Endothelial cell of umbilical vein (primary cell): ENCODE measurements at places on chromosomes 2 and 18. TPM values are rescaled to one million over a fixed set of nuclear protein-coding genes. Genes with fewer than 3 reads are reported as not detected.

DNA sequence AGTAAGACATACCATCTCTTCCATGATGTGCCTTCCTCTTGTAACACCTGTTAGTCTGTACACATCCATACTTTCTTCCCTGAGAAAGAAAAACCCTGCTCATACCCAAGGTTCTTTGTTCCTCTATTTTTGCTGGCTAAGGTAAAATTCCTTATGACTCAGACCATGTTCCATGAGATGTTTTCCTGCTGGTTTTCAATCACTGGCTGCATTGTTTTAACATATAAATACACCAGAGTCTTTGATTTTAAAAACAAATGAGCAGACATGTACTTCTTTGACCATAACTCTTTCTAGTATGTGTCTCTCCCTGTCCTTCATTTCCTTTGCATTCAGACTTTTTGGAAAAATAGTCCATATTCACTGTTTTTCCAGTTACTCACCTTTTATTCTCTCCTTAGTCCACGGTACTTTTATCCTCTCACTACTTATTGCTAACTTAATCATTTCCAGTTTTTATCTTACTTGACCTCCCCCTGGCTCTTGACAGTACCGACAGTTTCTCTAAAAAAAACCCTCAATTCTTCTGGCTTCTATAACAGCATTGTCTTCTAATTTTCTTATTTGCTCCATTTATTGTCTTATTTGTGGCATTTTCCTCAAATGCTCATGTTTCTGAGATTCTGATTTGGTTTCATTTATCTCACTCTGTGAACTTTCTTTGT lies 4.3 kb downstream of the VAPA start:
- peak; percentile 92 for DNase-seq

DNA sequence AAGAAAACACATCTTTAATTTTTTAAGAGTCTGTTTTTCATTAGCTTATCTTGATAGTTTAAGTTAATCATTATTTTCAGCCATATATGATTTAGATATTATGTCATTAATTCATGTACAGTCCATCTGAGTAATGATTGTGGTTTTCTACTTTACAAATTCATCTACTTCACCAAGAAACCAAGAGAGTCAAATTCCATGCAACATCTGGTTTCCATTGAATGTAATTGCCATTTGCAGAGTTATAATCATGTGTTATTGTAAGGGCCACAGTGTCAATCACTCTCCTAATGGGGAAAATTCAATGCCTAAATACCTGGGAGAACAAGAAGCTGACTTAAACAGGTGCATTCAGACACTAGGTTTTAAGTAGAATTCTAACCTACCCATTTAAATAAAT lies 217.2 kb upstream of the OSR1 start:
- DNase-seq = no peak

FSHR gene
- not detected in 2 replicates for polyA plus RNA-seq

GRCh38 chr2:109131777-109132176 lies 2.8 kb downstream of the SH3RF3 start:
- DNase-seq = no peak

DNA sequence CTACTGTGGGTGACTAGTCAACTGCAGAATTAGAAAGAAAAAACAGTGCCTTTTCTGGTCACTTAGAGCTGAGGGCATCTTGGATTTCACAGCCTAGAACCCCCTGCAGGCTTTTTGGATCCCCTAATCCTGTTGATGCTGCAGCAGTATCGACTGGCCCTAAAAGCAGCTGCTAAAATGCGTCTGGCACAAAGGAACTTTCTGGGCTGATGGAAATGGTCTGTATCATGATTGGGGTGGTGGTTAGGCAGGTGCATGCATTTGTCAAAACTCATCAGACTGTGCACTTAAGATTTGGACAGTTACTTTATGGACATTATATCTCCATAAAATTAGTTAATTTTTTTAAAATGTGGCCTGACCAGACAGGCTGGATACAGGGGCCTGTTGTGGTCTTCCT lies 149.8 kb downstream of the KLHL29 start:
- DNase-seq = no peak

GRCh38 chr18:47724186-47724975 lies 206.1 kb downstream of the SMAD2 start:
- no peak for DNase-seq

- no peak for DNase-seq
Observed at GRCh38 chr18:77061946-77062517, 70.6 kb downstream of the MBP start.

GRCh38 chr18:63579616-63580015 lies 7.5 kb upstream of the SERPINB13 start:
- DNase-seq = no peak

DNA sequence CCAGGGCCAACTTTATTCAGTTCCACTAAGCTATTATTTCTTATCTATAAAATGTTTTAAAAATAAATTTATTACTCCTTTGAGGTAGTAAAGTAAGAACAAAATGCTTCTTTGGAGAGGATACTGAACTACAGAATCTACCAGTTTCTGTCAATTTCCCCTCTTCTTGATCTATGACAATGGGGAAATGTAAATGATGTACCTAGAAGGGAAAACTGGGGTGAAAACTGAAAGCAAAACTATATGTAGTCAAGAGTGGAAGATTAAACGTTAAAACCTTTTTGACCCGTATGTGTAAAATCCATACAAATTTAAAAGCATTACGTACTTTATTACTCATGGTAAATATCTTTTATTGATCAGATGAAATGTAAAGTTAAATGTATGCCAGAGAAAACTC lies 1287.8 kb upstream of the TMEFF2 start:
- no peak for DNase-seq

DNA sequence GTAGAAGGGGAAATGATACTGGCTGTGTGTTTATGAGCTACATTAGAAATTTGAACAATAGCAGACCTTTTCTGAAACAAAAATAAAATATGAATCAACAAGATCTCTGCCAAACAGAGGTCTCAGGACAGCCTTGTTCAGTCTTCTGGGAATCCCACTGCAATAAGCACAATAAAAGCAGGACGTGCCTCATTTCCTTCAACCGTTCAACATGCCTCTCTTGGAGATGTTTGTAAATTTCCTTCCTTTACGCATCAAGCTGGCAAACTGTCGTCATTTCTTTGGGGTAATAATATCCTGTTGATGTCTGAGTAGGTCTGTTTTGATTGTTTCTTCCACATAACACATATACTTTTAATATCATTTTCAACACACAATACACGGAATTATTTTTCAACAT lies 77.2 kb downstream of the TCF4 start:
- peak; percentile 100 for DNase-seq

MAL gene
- not detected in 2 replicates for polyA plus RNA-seq

DNA sequence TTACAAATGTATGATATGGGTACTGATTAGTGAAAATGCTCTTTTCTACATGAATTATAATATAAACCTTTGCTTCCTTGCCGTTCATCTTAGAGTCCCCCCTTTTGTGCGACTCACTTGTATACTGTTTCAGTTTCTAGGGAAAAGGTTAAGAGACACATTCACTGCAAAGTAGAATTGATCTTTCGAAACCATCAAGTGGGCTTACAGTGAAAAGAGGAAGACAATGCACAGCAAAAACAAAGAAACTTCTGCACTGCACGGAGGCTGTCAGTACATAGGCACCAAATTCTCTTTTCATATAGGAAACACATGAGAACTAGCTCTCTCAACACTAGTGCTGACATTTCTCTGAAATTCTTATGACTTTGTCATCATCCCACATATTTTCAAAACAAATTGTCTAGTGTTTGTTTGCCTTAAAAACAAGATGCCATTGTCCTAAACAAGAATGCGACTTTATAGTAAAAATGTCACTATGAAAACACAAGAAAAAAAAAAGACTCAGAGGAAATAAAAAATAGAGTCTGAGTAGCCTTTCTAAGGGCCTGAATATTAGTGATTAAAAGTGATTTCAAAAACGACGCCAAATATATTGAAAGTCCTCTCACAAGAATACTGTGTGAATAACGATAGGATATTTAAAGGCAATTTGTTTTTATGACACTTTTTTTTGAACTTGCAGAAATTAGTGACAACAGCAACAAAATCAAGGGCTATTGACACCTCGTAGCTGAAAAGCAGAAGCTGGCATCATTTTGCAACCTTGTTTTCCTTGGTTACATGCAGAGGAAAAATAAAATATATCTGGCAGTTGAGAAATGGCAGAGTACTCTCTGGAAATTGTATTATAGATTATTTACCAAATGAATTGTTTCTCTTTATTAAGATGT lies 827.0 kb downstream of the BCL11A start:
- DNase-seq = no peak

BBS5 gene
- polyA plus RNA-seq = 2.4 and 2.9 TPM in 2 replicates

- DNase-seq = no peak
Observed at GRCh38 chr2:178807227-178808008, at the start of gene TTN. Gene TTN (minus strand): TSS chr2:178807423. CDS start chr2:178804642, 2,781 bp downstream.

DNA sequence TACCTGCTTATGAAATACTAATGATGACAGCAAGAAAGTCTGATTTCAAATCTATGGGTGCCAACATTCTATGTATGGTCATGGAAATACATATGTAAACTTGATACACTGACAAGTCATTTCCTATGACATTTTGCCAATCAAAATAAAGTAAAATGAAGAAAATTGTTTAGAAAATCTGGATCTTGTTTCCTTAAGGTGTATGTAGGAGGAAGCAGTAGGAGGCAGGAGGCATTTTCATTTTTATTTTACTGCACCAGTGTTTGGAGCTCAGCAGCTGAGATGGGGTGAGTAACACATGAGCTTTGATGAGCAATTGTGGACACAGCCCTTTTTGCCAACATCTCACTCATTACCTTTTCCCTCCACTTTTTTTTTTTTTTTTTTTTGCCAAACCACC lies 167.0 kb downstream of the AFF3 start:
- peak; percentile 61 for DNase-seq

SYT4 gene
- not detected in 2 replicates for polyA plus RNA-seq

HOXD10 gene
- not detected in 2 replicates for polyA plus RNA-seq

GRCh38 chr2:150572961-150573395 lies 85.5 kb upstream of the RND3 start:
- DNase-seq = no peak

DNA sequence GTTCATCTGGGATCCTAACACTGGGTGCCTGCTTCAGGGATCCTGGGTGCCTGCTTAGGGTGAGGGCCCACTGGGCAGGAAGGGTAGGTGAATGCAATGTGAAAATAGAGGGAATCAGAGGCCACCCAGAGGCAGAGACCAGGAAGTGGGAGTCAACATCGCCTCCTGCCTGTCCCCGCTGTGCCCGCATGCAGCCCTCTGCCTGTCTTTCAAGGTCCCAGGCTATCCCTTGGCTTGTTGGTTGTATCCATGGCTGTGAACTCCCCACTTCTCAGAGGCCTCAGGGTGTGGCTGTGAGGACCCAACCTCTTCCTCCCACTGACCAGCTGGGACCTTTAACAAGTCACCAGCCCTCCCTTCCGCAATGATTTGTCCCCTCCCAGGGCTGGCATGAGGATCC lies 26.5 kb downstream of the PSD4 start:
- DNase-seq = no peak

DNA sequence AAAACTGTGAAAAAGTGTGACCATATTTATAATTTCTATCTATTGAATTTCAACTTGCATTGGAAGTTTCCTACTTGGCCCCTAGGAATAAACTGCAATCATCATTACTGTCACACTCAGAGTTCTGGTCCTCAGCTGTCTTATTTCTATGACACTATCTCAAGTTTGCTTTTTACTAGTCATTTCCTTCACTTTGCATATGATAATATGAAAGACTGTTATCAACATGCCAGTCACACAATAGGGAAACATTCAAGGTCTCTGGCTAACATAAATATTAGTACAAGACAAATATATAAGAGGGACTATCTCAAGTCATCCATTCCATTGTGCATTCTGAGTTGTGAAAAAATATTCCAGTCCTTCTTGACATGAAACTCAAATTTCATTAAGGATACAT lies 28.7 kb downstream of the DNAH6 start:
- no peak for DNase-seq

DTNA gene
- polyA plus RNA-seq = 6.6 and 9.0 TPM in 2 replicates

GRCh38 chr2:1236606-1237005 lies 176.7 kb upstream of the TPO start:
- DNase-seq = no peak

GRCh38 chr2:179104736-179105135 lies 54.8 kb upstream of the CCDC141 start:
- no peak for DNase-seq

- peak; percentile 76 for DNase-seq
Observed at GRCh38 chr2:229780856-229781773, 66.8 kb upstream of the DNER start.

CPO gene
- polyA plus RNA-seq = not detected in 2 replicates

DNA sequence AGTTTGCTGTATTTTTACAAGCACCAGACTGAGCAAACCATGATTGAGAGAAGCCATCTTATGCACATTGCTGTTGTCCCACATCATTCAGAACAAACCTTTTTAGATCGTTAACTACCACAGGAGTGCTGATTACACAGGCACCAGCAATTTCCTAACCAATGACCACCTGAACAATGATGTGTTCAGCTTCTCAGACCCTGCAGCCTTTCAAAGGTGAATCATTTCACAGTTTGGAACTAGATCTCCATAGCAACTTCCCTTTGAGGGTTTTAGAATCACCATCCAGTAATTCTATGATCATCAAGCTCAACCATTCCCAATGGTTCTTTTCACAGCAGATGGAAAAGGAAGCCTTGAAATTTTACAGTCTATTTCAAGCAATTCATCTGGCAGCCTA lies 71.4 kb downstream of the OLA1 start:
- DNase-seq = no peak

ZSCAN30 gene
- polyA plus RNA-seq = 5.9 and 6.7 TPM in 2 replicates

- DNase-seq = no peak
Observed at GRCh38 chr2:105072039-105072438, 34.2 kb downstream of the MRPS9 start.

GRCh38 chr2:240229005-240229404 lies 88.5 kb upstream of the OTOS start:
- DNase-seq = no peak

DNA sequence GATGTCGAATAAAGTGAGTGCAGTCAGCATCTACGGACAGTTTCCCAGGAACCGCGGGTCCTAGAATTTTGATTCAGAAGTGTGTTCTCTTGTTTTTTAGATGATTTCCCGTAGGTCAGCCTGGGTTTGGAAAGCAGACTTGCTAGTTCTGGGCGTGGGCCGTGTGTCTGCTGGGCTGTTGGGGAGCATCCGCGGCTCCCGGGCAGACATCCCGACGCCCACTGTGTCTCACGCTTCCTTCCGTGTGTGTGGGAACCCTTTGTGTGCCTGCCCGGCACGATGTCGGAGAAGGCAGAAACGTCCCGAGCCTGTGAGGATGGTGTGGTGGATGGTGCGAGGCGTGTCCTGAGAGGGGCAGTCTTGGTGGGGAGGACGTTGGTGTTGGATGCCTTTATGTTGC lies 18.4 kb downstream of the CTDP1 start:
- no peak for DNase-seq

IL1RN gene
- polyA plus RNA-seq = not detected in 2 replicates

DNA sequence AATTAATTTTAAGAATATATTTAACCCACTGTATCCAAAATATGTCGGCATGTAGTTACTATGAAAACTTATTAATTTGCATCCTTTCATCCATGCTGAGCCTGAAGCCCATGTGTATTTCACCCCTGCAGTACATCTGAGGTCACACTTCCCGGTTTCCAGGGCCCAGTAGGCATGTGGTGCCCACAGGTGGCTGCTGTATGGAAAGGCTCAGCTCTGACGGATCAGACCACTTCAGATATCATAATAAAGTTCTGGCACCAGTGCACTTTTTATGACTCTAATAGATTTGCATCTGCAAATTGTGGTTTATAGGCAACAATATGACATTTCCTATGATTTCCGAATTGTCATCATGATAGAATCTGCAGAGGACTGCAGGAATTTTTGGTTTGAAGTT lies 22.5 kb downstream of the SH3RF3 start:
- DNase-seq = no peak

SLC38A11 gene
- not detected in 2 replicates for polyA plus RNA-seq

- DNase-seq = no peak
Observed at GRCh38 chr2:125167152-125167551, 1142.1 kb downstream of the CNTNAP5 start.

CAVIN2 gene
- polyA plus RNA-seq = 210 and 260 TPM in 2 replicates

GRCh38 chr2:113105047-113105785 lies 22.2 kb upstream of the IL1RN start:
- DNase-seq = no peak
